ENCODE measurements at places on chromosomes 7 and 10.

- H3K36me3 ChIP-seq, result no peaks in the 10 kb centered on the region
- no peak overlapping the region for H3K4me3 ChIP-seq
- H3K27me3 ChIP-seq, result no peaks in the 10 kb centered on the region
- no peaks in the 10 kb centered on the region for H3K4me1 ChIP-seq
- H3K27ac ChIP-seq, result no peak overlapping the region
Observed at GRCh38 chr7:94135180-94135579, 131.0 kb upstream of the BET1 start.

GRCh38 chr7:82481499-82482097 lies 38.0 kb upstream of the CACNA2D1 start:
- no peak for DNase-seq
- no peak overlapping the region for H3K4me3 ChIP-seq
- no peaks in the 10 kb centered on the region for H3K27me3 ChIP-seq

GRCh38 chr7:130926001-130926691 lies 192.1 kb upstream of the KLF14 start:
- no peaks in the 10 kb centered on the region for H3K27me3 ChIP-seq
- no peak overlapping the region for H3K27ac ChIP-seq
- peaks cover 41% of the 10 kb centered on the region for H3K4me1 ChIP-seq
- no peak for DNase-seq
- H3K36me3 ChIP-seq, result peaks cover 20% of the 10 kb centered on the region

- no peaks in the 10 kb centered on the region for H3K27me3 ChIP-seq
- H3K4me1 ChIP-seq, result peaks cover 8% of the 10 kb centered on the region
- peak; percentile 32 for DNase-seq
- no peaks in the 10 kb centered on the region for H3K36me3 ChIP-seq
- peak overlapping the region; percentile 61 for H3K27ac ChIP-seq
Observed at GRCh38 chr10:75592791-75593643, 161.6 kb downstream of the LRMDA start.

Data from heart left ventricle (tissue), 16 donors.